Fibroblast of lung (primary cell): ENCODE measurements at places on chromosomes 6 and 20.

GRCh38 chr6:135604035-135604860, 106.7 kb upstream of the AHI1 start:
- no peak for DNase-seq

GRCh38 chr6:33071569-33071968, 1.9 kb downstream of the HLA-DPA1 start:
- no peak for DNase-seq

GRCh38 chr6:166586424-166587156, at the start of gene RAMACL:
TSS of gene RAMACL (minus strand) at chr6:166586678. CDS start at chr6:166586477, 201 bp downstream.
- no peak for DNase-seq

GRCh38 chr20:45008521-45009049, 42.3 kb downstream of the STK4 start:
- DNase-seq: no peak

DNA sequence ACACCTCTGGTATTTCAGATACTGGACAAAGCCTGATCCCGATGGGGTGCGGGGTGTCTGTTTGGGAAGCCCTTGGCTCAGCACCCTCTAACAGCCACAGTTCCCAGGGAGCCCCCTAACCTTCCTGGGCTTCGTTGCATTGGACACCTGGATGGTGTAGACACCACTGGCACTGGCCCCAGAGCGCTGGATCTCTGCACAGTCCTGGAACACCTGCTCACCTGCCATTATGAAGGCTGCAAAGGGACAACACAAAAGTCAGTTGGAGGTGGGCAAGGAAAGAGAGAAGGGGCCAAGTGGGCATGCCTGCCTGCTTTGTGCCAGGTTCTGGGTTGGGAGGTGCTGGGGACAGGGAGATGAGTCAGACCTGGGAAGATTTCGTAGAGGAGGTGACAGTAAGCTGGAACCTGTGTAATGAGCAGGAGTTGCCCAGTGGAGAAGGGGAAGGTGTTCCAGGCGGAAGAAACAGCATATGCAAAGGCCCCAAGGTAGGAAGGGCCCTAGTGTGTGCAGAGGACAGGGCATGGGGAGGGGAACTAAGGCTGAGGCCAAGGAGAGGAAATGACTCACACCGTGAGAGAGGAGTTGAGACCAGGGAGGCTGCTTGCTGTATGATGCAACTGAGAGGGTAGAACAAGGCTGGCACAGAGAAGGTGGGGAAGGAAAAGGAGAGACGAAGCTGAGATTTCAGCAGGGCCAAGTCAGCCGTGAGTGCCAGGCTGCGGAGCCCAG, 34.9 kb downstream of the ANGPT4 start:
- peak; percentile 31 for DNase-seq

DNA sequence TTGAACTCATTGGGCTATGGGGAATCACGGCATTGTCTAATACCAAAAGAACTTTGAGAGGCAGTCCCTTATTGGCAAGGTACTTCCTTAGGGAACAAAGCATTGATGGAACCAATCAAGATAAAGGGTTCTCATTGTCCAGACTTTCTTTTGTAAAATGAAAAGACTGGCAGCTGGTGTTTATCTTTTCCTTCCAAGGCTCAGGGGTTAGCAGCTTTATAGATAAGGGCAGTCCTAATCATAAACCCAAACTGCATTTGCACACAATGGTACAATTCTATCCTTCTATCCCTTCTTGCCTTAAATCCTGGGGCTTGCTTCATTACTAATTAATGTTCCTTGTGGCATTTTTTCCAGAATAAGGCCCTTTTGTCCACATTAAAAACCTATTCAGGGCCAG, 28.6 kb downstream of the CDK19 start:
- DNase-seq: no peak

DNA sequence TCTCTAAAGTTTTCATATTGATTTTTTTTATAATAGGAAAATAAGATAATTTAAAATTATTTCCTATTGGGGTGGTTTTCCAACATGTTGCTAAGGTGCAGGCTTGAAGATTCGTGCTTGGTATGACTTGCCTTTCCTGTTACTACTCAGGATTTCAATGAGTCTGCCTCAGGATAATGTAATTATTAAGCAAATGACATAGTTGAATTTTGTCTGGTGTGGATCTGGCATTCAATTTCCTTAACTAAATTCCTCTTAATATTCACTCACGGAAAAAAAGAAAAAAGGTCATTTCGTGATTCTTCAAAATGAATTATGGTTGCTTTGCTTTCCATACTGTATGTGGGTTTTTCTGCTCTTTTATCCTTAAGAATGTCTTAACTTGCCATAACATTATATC, 9.3 kb upstream of the FILIP1 start:
- DNase-seq: no peak
